Activated CD8-positive, alpha-beta memory T cell treated with anti-CD3 and anti-CD28 coated beads for 1 hour (primary cell): ENCODE measurements at places on chromosomes 2 and 18.

DNA sequence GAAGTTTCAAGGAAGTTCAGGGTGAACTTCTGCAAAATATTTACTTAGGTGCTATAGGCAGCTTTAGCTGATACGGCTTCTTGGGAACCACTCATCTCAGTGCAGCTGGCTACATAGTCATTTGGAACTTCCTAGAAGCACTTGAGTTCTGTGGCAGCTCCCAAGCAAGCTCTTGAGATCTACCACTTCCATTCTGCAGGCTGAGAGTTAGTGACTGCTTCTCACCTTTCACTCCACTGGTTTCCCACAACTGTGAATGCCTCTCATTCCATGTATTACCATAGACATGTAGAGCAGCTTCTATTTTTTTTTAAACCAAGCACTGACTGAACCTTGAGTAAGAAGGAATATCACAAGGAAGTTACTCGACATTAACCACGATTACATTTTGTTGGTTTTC lies 994.1 kb upstream of the ACVR2A start:
- DNase-seq: no peak

DNA sequence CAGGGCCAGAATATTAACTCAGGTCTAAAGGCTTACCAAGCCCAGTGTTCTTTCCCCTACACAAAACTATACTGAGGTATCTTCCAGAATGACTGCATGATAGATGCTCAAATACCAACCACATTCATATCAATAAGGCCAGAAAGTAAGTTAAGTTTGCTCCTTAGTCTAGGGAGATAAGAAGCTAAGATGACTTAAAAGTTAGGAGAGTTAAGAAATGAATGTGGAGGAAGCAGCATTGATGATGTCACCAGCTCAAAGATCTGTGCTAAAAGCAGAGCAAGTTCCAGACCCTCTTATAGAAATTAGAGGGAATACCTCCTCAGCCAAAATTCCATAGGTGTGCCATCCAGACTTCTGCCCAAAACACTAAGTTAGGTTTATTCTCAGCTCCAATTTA lies 6.1 kb downstream of the PPP4R1 start:
- DNase-seq: no peak

DNA sequence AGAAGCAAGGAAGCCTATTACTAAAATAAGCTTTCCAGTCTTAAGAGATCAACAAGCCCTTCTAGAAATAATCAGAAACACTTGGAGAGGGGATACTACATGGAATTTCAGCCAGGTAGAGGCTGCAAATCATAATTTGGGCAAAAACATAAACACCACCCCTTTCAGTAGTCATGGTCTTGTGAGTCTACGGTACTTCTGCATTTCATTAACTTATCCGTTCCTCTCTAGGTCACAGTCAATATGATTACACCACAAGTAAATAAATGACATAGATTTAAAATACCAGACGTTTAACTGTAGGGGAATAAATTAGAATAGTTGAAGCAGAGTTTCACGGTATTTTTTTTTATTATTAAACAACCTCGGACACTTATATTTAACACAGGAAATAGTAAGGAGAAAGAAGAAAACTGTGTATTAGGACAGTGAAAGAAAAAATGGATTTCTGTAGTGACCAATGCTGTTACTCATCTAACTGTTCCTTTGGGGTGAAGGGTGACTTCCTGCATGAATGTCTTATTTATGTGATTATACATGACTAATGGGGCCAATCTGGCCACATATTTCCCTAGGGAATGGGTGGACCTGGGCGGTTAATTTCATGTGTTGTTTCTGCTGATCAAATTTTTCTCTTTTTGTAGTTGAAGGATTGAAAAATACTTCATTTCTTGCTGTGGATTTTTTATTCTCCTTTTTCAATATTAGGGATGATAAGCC lies 456.6 kb upstream of the UBE2E3 start:
- DNase-seq: no peak

GRCh38 chr2:66408905-66409304 lies 26.0 kb upstream of the MEIS1 start:
- no peak for DNase-seq

GRCh38 chr2:168172071-168172470 lies 75.3 kb downstream of the STK39 start:
- no peak for DNase-seq

DNA sequence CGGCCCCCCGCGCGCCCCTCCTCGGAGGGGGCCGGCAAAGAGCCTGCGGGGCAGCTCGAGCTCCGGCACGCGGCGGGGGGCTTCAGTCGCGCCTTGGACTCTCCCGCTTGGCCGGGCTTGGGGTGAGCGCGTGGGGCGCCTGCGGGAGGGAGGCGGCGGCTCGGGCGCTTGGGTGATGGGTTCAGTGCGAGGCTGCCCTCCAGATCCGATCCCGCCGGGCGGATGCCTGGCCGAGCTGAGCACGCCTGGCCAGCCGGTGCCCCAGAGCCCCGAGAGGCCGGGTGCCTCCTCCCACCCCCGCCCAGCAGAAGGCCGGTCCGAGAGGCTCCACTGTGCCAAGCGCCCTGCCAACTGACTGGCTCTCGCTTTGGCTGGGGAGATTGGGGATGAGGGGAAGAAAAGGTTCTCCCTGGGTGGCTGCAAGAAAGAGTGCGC lies 273 bp upstream of the NXPH2 start:
- DNase-seq: no peak

GRCh38 chr18:61860302-61860701 lies 32.5 kb downstream of the RNF152 start:
- DNase-seq: no peak

DNA sequence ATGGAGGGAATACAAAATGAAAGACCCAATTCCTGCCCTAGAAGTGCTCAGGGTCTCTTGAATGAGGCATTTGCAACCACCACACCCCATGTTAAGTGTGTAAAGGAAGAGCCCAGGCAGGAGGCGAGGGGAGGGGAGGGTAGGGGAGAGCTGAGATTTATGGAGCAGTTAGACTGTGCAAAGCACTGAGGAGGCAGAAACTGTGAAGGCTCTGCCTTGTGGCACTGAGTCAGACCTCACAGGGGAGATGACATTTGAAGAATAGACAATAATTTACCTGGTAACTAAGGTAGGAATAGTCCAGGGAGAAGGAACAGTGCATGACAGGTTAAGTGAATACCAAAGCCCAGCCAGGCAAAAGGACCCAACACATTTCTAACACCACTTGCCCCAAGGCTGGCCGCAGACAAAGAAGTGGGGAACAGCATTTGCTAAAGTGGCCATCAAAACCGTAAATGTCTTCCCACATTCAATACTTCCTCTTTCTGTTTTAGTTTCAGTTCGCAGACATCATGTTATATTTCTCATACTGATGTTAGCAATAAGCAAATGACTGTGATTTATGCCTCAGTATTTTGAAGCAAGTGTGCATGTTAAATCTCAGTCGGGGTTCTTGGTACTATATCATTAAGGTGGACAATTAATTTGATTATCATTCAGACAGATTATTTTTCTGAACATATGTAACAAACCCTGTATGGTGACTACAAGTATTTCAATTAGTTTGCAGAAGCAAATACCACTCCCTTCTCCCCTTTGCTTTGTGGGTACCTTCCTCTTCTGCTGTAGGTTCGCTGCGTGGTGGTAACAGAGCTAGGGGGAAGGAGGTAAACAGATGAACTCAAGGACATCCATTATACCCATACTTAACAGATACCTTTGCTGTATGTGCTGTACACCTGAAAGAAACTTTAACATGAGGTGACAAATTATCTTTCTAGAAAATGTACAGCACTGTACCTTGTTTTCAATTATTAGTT lies 27.5 kb downstream of the CDH20 start:
- no peak for DNase-seq

DNA sequence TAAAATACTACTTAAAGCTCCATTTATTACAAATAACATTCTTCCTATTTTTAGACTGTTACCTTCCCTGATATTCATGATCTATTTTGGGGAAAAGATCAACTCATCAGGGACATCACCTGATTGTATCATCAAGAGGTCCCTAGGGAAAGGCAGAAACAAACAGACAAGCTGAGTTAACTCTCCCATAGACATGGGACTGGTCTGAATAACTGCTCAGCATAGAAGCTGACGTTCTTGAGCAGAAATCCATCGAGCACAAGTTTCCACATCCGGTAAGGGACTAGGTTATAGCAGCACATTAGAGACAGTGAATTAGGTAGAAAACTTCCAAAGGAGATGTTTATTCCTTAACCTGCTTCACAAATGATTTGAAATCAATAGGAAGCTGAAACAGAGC lies 1100.4 kb upstream of the SLC39A10 start:
- DNase-seq: no peak

DNA sequence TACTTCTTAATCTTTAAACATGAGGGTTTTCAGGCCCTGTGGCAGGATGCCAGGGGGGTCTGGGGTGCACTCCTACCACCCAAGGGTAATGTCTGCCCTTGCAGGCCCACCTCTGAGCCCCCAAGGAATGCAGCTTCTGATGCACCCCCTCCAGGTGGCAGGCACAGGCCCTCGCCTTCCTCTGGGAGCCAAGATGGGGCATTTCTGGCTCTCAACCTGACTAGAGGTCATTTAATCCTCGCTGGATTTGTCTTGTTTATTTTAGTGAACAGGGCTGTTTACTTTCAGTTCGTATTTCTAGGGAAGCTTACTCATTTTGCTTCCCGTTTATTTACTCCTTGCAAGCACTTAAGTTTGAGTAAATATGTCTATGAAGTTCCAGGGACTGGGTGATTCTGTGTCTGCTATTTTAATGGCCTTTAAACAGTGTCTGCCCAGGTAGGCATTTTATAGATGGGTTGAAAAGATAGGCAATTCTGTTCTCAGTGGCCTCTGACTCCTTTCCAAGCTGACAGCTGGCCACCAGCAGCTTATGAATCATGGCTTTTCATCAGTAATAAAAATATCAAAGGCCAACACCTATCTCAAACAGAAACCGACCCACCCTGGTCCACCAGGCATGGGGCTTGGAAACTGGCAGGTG lies 11.1 kb upstream of the DNPEP start:
- DNase-seq: no peak

DNA sequence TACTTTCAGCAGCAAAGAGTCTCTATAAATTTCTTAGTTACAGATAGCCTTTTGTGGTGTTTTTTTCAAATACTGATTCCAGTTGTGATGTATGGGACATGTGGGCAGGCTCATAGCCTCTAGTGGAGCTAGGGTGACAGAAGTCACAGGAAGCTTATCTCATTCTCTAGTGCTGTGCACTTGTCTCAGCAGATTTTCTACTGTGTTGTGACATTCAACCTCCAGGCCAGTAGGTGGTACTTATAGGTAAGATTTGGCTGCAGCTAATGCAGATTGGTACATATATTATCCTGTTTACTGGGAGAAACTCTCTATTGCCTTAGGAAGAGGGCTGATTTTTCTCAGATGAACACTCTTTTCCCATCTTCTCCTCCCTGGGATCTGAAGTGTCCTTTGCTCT lies 176.2 kb downstream of the CALCRL start:
- no peak for DNase-seq

DNA sequence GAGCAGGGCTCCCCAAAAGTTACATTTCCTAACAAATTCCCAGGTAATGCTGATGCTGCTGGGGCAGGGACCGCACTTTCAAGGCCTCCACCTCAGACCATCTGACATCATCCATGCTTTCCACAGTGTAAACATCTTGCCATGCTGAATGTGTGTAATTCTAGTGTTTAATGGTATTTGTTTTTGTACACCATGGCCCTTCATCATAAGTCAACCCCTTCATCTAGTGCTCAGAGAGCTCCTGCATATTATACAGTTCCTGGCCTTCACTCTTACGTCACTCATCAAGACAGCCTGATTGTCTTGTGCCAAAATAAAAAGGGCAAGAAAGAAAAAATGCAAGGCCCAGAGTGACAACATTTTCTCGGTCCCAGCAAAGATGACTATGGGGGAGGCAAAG lies 77.5 kb upstream of the ZFP36L2 start:
- no peak for DNase-seq

- no peak for DNase-seq
Observed at GRCh38 chr2:210460322-210461227, 16.0 kb downstream of the LANCL1 start.

GRCh38 chr2:189393440-189394111 lies 47.7 kb upstream of the WDR75 start:
- no peak for DNase-seq

- DNase-seq: no peak
Observed at GRCh38 chr18:12287131-12287681, 20.8 kb upstream of the TUBB6 start.

DNA sequence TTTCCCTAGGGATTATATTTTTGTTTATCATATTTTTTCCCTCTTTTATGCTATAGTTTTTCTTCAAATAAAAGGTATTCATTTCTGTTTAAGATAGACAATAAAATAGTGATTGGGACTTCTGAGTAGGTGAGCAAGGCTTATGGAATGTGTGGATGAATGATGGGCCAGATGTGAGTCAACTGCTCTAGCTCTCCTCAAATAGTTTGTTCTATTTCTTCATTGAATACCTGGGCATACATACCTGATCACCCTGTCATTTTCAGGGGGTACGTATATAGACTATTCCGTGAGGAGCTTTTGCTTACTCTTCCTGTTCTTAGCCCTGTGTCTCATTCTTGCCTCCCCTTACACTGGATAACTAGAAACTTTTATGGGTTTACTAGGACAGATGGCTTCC lies 41.9 kb downstream of the BABAM2 start:
- no peak for DNase-seq

- DNase-seq: no peak
Observed at GRCh38 chr2:98769784-98770183, 38.9 kb upstream of the MGAT4A start.

- DNase-seq: no peak
Observed at GRCh38 chr2:200944467-200945394, 18.7 kb downstream of the ORC2 start.

GRCh38 chr2:203720915-203721672 lies 14.7 kb downstream of the CD28 start:
- no peak for DNase-seq

DNA sequence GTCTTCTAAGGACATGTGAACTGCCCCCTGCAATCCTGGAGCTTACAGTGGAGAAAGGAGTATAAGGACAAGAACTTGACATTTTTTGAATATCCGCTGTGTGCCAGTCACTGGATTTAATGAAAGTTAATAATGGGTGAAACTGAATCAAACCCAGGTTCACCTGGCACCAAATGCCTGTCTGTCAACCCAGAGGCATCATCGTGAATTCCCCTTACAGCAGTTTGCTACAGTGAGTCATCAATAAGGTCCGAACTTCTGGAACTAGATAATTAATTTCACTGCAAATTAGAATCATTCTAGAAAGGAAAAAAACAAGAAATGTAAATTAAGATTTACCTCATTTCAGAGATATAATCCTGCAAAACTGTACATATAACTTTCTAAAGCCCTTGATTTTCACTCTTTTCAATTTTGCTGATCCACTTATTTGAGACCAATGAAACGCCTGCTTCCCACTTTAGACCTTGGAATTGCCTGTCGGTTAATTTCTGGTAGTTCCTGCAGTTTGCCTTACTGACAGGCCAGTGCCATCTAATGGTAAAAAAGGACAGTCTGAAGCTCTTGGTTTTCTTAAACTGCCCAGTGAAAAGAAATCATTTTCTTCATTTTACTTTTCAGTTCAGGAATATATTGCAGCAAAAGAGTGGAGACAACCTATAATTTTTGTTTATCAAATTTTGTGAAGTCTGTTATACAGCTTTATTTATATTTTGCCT lies 8.2 kb downstream of the DSG2 start:
- DNase-seq: no peak
